ENCODE measurements at places on chromosomes 1 and 21.

DNA sequence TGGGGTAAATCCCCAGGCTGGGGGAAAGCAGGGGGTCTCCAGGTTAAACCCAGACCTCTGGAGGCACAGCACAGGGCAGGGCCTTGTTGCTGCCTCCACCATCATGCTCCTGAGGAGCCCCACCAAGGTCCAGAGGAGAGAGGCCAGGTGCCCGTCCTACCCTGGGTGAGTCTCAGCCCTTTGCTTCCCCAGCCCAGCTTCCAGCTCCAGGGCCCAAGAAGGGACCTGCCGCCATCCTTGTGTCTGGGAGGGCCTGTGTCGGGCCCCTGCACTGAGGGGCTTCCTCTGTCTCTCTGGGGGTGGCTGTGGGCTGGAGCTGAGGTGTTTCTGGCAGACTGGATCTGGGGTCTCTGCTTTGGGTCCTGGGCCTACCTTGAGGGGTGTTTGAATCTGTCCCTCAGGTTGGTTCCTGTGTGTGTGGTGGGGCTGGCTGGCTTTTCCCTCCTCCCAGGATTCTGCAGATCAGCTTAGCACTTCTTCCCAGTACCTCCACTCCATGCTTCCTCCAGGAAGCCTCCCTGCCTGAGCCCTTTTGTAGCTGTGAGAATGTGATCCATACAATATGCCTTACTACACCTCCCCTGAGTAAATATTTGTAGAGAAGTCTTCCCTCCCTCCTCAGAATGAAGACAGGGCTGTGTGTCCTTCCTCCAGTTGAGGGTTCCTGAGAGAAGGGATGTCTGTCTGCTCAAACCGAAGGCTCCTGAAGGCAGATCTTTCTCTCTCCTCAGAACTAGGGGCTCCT lies 6.2 kb downstream of the GPR3 start:
- DNase-seq, result no peak

DNA sequence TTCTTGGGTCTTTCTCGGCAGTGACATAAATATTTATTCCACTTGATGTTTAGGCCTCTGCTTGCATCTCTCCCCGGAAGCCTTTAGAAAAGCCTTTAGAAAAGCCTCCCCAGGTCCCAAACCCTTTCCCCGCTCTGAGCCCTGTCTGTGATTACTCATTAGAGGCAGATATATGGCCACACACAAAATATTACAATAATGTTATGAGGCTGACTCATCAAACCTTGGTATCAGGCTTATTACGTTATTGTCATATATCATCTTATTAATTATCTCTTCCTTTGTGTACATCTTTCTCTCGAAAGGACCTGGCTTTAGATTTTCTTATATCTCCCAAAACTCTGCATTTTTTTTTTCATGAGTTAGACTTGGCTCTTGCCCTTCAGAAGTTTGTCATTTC lies 69.5 kb downstream of the FGGY start:
- DNase-seq, result no peak

DNA sequence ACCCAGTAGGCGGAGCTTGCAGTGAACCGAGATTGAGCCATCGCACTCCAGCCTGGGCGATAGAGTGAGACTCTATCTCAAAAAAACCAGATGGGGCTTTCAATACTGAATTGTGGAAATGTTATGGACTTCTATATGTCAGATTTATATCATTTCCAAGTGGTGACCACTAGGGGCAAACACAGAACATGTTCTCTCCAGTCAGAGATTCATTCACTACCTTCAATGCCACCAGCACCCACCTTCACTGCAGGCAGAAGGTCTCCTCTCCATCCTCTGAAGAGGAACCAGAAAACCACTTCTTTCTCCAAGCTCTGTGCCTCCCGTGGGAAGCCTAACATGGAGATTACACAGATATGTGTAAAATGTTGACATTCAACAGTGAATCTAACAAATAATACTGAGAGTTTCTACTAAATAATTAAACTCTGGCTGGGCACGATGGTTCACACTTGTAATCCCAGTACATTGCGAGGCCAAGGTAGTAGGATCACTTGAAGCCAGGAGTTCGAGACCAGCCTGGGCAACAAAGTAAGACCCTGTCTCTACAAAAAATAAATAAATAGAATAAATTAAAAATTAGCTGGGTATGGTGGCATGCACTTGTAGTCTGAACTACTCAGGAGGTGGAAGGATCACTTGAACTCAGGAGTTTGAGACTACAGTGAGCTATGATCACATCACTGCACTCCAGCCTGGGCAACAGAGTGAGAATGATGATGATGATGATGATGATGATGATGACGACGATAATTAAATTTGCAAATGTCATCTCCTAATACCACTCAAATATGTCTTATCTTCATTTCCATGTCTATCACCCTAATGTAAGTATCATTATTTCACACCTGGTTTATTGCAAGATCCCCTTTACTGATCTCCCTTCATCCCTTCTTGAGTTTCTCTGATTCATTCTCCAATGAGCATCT lies 151.1 kb downstream of the ZNF281 start:
- DNase-seq, result peak; percentile 24

GRCh38 chr1:109719337-109719837 lies 7.3 kb downstream of the GSTM5 start:
- DNase-seq, result no peak

GRCh38 chr1:230916587-230917283 lies 48.4 kb upstream of the C1orf198 start:
- no peak for DNase-seq

DNA sequence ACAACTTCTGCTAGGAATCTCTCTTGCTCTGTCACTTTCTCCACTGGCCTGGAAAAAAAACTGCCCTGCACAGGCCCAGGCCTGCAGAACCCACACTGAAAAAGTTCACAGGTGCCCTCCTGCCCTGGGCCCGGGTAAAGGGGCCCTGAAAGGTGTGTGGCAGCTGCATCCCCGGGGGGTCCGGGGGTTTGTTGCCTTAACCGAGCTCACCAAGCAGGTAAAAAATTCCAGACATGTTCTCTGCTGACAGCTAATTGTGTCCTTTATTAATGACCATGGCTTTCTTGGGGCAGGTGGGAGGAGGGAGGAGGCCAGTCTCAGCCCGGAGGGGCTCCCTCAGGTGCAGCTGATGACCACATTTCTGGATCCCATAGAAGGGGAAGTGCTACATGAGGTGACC lies 122.9 kb downstream of the LACTBL1 start:
- no peak for DNase-seq

DNA sequence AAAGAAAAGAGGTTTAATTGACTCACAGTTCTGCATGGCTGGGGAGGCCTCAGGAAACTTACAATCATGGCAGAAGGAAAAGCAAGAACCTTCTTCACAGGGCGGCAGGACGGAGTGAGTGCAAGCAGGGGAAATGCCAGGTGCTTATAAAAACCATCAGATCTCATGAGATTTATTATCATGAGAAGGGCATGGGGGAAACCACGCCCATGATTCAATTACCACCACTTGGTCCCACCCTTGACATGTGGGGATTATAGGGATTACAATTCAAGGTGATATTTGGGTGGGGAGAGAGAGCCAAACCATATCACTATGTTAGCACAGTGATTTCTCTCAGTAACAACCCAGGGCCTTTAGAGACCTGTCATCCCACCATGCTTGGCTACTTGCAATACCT lies 39.9 kb downstream of the LRRN2 start:
- no peak for DNase-seq

- no peak for DNase-seq
These were observed 55.6 kb downstream of the COQ8A start for GRCh38 chr1:226995365-226996332.
